ENCODE measurements at places on chromosomes 7 and 10. TPM values are rescaled to one million over a fixed set of nuclear protein-coding genes. Genes with fewer than 3 reads are reported as not detected.

GRCh38 chr7:1026721-1027161 is 17.6 kb upstream of the GPR146 start:
- peaks cover 4% of the 10 kb centered on the region for H3K36me3 ChIP-seq
- DNase-seq, result no peak
- no peak overlapping the region for H3K4me3 ChIP-seq
- peaks cover 43% of the 10 kb centered on the region for H3K4me1 ChIP-seq

DNA sequence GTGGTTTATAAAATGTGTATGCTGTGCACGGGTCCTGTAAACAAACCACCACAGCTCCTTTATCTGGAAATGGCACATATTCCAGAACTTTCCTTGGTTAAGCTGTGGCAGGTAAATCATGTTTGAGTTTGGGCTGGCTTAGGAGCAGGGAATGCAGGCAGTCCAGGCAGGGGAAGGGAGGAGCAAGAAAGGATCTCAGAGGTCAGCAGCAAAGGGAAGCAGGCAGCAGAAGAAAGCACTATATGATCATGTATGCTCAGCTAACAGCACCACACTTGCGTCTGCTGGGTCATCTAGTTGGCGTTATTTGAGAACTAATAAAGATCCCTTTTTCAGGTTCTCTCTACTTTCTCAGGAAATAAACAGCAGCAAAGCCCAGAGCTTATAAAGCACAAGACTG is 7.8 kb downstream of the ICA1 start:
- H3K27ac ChIP-seq, result no peak overlapping the region
- no peak for DNase-seq
- H3K4me1 ChIP-seq, result no peaks in the 10 kb centered on the region
- H3K4me3 ChIP-seq, result no peak overlapping the region
- no peaks in the 10 kb centered on the region for H3K36me3 ChIP-seq

DNA sequence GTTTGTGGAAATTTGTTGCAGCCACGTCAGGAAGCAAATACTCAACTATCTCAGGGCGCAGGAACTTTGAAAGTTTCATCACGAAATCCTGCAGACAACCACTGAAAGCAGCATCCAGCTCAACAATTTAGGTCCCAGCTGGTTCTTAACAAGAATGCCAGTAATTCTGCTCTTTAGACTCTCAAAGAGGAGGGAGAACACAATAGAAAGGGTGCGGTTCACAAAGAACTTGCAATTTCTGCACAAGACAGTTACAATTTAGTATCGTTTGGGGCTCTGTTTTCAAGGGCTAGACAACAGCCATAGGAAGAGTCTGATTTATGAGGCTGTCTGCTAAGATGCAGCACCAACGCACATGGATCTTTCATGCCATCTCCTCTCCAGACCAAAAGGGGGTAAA is 223.1 kb downstream of the FGFR2 start:
- DNase-seq, result no peak
- no peak overlapping the region for H3K27ac ChIP-seq
- no peaks in the 10 kb centered on the region for H3K36me3 ChIP-seq
- H3K4me3 ChIP-seq, result no peak overlapping the region

DNA sequence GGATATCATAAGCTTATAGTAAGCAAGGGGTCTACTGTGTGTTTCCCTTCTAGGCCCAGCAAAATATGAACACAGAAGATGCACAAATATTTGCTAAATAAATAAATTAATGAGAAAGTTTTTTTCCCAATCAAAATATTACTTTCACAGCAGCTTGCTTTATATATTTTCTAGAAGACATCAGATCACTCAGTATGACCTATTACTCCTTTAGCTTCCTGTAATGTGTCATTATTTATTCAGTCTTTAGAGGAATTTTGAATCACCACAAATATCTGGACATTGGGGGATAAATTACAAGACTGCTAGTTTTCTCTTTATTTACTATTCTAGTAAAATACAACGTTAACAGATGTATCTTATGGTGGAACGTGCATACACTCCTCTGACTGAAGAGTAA is 765.8 kb upstream of the POM121L12 start:
- no peak overlapping the region for H3K4me3 ChIP-seq
- no peak for DNase-seq
- no peaks in the 10 kb centered on the region for H3K27me3 ChIP-seq

- H3K36me3 ChIP-seq, result no peaks in the 10 kb centered on the region
- no peaks in the 10 kb centered on the region for H3K27me3 ChIP-seq
- peak; percentile 96 for DNase-seq
- H3K4me3 ChIP-seq, result peak overlapping the region; percentile 59
Observed at GRCh38 chr10:46282842-46283574, 3.8 kb upstream of the ANTXRL start.

DNA sequence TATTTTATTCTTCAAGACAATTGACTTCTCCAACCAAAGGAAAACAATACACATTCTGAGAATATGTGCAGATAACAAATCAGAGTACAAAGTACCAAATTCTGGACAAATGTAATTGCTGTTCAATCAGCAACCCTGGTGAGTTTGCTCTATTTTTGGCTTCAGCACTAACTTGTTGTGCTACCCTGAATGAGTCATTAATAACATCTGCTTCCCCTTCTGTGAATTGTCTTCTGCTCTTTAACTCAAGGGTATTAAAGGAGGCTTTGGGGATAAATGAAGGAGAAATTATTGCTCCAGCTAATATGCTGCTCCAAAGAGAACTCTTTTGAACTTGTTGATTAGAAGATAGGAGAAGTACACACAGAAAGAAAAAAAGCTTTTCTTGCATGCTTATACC is 459.3 kb downstream of the HTR7 start:
- DNase-seq, result no peak
- no peaks in the 10 kb centered on the region for H3K4me1 ChIP-seq
- no peaks in the 10 kb centered on the region for H3K36me3 ChIP-seq
- H3K4me3 ChIP-seq, result no peak overlapping the region
- no peak overlapping the region for H3K27ac ChIP-seq
- H3K27me3 ChIP-seq, result no peaks in the 10 kb centered on the region

DNA sequence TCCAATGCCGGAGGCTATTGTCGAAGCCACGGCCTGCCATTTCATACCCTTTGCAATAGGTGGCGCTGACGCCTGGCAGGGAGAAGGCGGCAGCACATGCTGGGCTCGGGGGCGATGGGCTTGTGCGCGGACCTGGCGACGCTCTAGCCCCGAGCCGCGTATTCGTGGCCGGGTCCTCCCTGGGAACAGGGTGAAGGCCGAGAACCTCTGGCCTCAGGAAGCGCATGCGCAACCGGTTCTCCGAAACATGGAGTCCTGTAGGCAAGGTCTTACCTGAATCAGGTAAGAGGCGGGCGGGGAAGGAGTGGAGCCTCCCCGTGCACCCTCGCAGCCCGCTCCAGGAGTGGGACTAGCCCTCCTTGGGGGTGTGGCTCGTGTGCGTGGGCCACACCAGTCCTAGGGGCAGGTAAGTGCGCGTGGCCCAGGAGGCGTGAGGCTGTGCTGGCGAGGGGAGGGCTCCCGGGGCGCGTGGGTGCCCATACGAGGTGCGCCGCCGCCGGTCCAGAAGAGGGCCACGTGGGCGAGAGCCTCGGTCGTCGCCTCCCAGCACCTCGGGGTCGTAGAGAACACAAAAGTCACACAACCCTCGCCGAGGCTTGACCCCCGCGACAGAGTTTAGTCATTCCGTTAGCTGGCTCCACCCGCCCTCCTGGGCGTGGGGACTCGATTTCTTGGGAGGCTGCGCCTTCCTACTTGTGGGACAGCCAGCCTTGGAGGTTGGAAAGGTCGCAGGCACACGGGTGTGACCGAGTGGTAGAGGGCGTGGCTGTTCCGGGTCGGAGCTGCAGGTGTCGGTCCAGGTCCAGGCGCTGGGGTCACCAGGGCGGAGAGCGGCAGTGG is 5.6 kb upstream of the MEST start:
- peaks cover 28% of the 10 kb centered on the region for H3K4me1 ChIP-seq
- DNase-seq, result no peak
- H3K27ac ChIP-seq, result no peak overlapping the region
- no peaks in the 10 kb centered on the region for H3K27me3 ChIP-seq
- no peaks in the 10 kb centered on the region for H3K36me3 ChIP-seq
- peak overlapping the region; percentile 53 for H3K4me3 ChIP-seq

GRCh38 chr7:140390466-140391190 is 7.7 kb downstream of the SLC37A3 start:
- DNase-seq, result no peak
- H3K36me3 ChIP-seq, result no peaks in the 10 kb centered on the region
- peaks cover 18% of the 10 kb centered on the region for H3K4me1 ChIP-seq

- no peaks in the 10 kb centered on the region for H3K4me1 ChIP-seq
- no peaks in the 10 kb centered on the region for H3K27me3 ChIP-seq
- no peak overlapping the region for H3K27ac ChIP-seq
- no peak overlapping the region for H3K4me3 ChIP-seq
- H3K36me3 ChIP-seq, result no peaks in the 10 kb centered on the region
- DNase-seq, result no peak
Observed at GRCh38 chr10:86023931-86024280, 342.7 kb downstream of the GRID1 start.

GRCh38 chr7:77258014-77258413 is 58.4 kb upstream of the FGL2 start:
- H3K4me3 ChIP-seq, result no peak overlapping the region
- no peaks in the 10 kb centered on the region for H3K4me1 ChIP-seq
- no peaks in the 10 kb centered on the region for H3K36me3 ChIP-seq
- DNase-seq, result no peak
- no peaks in the 10 kb centered on the region for H3K27me3 ChIP-seq

GRCh38 chr7:602341-603141 is 82.9 kb upstream of the PDGFA start:
- H3K27ac ChIP-seq, result peak overlapping the region; percentile 67
- peaks cover 24% of the 10 kb centered on the region for H3K4me1 ChIP-seq
- H3K36me3 ChIP-seq, result no peaks in the 10 kb centered on the region
- no peak overlapping the region for H3K4me3 ChIP-seq

DNA sequence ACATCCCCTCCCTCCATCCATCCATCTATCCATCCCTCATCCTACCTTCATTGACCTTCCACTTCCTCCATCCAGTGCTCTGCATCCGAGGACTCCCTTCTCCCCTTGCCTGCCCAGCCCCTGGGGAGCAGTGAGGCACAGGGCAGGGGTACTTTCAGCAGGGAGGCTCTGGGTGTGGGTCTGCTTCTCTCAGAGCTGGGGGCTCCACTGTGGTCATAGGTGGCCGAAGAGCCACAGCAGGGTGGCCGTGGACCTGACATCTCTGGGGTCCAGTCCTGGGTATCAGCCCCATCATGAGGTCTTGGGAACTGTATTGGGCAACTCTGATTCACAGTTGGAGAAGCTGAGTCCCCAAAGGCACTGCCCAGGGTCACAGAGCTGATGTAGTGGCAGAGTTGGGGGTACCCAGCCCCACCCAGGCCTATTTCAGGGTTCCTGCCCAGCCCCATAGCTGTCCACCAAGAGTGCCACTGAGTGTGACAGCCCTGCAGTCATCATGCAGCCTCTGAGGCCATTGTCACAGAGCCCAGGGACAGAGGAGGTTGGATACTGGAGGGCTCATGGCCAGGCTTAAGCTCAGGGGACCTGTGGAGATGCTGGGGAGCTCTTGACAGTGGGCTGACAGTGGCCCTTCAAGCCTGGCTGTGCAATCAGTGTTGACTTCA is 35.3 kb upstream of the DPYSL4 start:
- H3K27ac ChIP-seq, result no peak overlapping the region
- no peaks in the 10 kb centered on the region for H3K4me1 ChIP-seq
- no peaks in the 10 kb centered on the region for H3K36me3 ChIP-seq
- no peak for DNase-seq
- no peaks in the 10 kb centered on the region for H3K27me3 ChIP-seq
- H3K4me3 ChIP-seq, result no peak overlapping the region

- no peaks in the 10 kb centered on the region for H3K27me3 ChIP-seq
- no peaks in the 10 kb centered on the region for H3K36me3 ChIP-seq
- no peak overlapping the region for H3K4me3 ChIP-seq
- no peaks in the 10 kb centered on the region for H3K4me1 ChIP-seq
- no peak for DNase-seq
Observed at GRCh38 chr10:123611876-123612275, 54.3 kb upstream of the GPR26 start.

DNA sequence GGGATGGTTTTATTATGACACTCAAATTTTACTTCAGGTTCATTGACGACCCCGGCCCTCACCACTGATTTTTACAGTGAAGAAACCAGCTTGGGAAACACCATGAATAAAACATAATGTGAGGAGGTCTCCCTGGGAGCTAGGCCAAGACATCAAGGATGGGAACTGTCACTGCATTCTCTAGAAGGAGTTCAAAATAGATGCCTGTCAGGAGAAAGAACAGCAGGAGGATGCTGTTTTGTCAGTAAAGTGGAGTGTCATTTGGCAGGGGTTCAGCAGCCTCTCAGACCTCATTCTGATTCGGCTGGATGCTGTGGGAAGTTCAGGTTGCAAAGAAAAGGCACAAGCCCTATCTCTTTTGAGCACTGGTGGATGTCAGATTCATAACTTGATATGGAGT is 360.3 kb upstream of the C7orf33 start:
- H3K36me3 ChIP-seq, result no peaks in the 10 kb centered on the region
- no peaks in the 10 kb centered on the region for H3K27me3 ChIP-seq
- no peak overlapping the region for H3K4me3 ChIP-seq
- DNase-seq, result peak; percentile 44
- H3K4me1 ChIP-seq, result no peaks in the 10 kb centered on the region
- H3K27ac ChIP-seq, result no peak overlapping the region

Gene ACTL6B
- 0.49 TPM for total RNA-seq

Gene AMZ1
- total RNA-seq, result 1.2 TPM

Gene FRG2B
- total RNA-seq, result not detected

Gene MMD2
- not detected for total RNA-seq

Gene PKD1L1
- total RNA-seq, result 0.49 TPM

Gene SKIDA1
- 2.7 TPM for total RNA-seq

All from vagina (tissue), 2 donors.